ENCODE measurements at places on chromosomes 11 and 22.
A peak's percentile ranks its signal among the peaks of the same experiment; 100 is the strongest.

GRCh38 chr11:1195682-1196515, 27.0 kb upstream of the MUC5B start:
- DNase-seq: no peak

DNA sequence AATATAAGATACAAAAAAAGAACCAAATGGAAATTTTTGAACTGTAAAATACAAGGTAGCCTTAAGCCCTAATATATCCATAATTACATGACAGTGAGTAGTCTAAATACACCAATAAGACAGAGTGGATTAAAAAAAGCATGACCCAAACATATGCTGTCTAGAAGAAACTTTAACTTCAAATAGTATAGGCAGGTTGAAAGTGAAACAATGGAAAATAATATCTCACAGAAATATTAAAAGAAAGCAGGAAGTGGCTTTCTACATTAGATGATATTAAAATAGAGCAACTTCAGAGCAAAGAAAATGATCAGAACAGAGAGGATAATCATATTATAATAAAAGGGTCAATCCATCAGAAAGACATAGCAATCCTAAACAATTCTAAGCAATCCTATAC, 21.8 kb downstream of the DCUN1D5 start:
- DNase-seq: no peak

GRCh38 chr11:11570823-11571222, 51.0 kb downstream of the GALNT18 start:
- DNase-seq: no peak

DNA sequence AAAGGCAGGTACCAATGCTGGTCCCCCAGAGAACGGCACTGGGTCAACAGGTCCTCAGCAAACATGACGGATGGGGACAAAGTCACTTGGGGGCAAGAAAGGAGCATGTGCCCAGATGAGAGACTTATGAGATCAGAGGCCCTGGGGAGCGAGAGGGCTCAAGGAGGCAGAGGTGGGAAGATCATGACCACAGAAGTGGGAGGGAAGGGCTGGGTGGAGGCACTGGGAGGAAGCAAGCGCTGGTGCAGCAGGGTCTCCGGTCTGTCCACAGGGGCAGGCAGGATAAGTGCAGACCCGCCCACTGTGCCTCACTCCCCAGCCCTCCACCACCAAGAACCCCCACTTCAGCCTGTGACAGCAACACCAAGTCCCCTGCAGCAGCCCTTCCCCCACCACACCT, 10.9 kb downstream of the ELFN2 start:
- no peak for DNase-seq

DNA sequence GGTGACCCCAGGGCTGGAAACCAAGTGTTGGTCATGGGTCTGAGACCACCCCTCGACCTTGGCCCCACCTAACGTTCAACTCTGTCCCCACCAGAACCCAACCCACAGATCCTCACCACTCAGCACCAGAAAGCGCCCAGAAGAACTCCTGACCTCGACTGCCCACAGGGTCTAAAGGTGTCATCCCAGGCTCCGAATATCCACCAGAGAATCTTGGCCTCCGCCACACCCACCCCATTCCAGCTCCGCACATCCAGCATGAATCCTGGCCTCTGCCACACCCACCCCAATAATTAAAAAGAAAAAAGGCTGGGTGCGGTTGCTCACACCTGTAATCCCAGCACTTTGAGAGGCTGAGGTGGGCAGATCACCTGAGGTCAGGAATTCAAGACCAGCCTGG, 1.3 kb downstream of the CERK start:
- DNase-seq: no peak

DNA sequence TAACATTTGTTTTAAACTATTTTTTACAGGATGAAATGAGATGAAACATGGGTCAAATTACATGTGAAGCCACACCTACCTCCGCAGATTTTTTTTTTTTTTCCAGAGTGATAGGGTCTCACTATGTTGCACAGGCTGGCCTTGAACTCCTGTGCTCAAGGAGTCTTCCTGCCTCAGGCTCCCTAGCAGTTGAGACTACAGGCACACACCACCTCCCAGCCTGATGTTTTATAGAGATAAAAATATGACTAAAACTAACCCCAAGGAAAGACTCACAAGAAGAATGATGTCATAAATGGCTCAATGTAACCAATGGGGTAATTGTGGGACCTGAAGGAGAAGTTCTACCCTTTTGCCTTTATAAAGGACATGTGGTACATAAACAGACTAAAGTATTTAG, 52.3 kb upstream of the SOX6 start:
- DNase-seq: no peak

GRCh38 chr22:42173183-42173926, 42.7 kb upstream of the CYP2D6 start:
- no peak for DNase-seq

DNA sequence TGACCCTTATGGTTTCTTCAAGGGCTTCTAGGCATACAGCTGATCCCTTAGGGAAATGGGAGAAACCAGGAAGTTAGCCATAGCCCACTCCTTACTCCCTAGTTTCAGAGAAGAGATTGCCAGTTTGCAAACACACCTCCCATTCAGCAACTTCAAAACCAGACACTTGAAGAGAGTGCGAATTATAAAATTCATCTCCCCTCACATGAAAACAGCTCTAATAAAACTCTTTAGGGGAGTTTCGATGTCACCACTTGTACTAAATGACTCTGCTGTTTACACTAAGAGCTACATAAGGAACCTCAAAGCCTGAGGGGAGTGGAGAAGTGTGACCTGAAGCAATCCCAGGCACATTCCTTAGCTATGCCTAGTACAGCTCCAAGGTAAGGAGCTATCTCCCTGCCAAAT, 8.3 kb downstream of the LGR4 start:
- no peak for DNase-seq

DNA sequence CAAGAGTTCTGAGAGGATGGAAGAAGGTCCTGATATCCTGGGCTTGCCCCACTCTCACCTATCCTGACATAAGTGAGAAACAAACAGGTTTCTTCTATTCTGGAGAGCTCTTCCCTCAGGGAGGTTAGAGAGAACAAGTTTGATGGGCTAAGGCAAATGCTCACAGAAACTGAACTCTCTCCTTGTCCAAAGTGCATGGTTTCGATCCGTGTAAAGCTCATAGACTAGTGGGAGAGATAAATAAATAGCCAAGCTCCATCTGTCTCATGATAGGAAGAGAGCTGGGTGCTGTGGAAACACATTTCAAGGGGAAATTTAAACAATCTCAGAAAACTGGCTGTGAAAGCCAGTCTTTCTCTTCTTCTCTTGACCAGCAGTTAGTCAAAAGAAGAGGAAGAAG, 459.5 kb upstream of the LARGE1 start:
- DNase-seq: no peak

- no peak for DNase-seq
These were observed 206.9 kb downstream of the ADAMTS15 start for GRCh38 chr11:130655300-130655699.

DNA sequence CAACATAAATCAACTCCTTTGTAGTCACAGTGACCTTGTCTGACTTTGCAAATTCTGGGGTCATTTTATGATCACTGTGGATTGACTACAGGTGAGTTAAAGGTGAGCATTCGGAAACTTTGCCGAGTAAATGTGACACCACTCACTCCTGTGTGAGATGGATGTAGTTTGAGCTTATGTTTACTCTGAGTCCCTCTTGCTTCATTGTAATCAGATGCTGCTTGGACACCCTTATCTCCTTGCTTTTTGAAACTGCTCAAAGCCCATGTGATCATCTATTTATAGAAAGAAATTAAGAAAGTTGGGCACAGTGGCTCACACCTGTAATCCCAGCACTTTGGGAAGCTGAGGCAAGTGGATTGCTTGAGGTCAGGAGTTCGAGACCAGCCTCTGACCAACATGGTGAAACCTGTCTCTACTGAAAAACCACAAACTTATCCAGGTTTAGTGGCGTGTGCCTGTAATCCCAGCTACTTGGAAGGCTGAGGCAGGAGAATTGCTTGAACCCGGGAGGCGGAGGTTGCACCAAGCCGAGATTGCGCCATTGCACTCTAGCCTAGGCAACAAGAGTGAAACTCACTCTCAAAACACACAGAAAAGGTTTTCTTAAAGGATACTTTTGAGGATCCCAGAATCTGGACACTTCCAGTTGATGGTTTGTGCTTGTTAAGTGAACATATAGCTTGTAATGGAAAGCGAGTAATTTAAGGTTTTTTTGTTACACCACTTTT, 7.2 kb downstream of the FAM118A start:
- DNase-seq: no peak

DNA sequence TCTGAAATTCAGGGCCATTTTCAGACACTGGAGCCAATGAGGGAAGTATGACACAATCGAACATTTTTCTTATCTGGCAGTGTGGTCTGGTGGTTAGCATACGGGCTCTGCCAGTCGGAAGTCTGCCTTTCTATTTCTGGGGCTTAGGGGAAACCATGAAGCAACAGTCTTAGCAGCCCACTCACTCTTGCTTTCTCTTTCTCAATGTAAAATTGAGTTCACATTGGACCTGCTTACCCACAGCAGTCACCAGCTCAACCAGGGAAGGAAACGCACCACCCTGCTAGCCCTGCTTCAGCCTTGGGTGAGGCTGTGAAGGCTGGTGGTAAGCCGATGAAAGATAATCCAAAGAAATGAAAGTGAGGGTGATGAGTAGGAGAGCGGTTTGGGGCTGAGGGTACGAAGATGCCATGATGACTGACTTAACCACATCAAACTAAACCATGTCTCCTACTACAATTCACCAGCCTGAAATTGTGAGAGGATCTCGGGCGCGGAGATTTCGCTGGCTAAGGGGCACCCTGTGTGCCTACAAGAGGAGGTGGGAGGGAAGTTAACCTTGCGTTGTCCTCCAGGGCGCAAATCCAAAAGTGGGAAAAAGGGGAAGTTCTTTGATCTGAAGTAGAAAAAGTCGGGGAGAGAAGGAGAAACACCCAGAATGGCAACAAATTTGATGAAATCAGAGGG, 2.0 kb upstream of the LMO2 start:
- DNase-seq: no peak

GRCh38 chr11:101987370-101987769, 59.9 kb upstream of the CFAP300 start:
- DNase-seq: no peak

GRCh38 chr22:19689408-19689807, 24.9 kb upstream of the SEPTIN5 start:
- no peak for DNase-seq

- DNase-seq: no peak
These were observed at the start of gene CASP1 for GRCh38 chr11:105034813-105035620. Gene CASP1, minus strand, starts transcription at chr11:105035144. Its CDS starts 31 bp downstream, at chr11:105035113.

DNA sequence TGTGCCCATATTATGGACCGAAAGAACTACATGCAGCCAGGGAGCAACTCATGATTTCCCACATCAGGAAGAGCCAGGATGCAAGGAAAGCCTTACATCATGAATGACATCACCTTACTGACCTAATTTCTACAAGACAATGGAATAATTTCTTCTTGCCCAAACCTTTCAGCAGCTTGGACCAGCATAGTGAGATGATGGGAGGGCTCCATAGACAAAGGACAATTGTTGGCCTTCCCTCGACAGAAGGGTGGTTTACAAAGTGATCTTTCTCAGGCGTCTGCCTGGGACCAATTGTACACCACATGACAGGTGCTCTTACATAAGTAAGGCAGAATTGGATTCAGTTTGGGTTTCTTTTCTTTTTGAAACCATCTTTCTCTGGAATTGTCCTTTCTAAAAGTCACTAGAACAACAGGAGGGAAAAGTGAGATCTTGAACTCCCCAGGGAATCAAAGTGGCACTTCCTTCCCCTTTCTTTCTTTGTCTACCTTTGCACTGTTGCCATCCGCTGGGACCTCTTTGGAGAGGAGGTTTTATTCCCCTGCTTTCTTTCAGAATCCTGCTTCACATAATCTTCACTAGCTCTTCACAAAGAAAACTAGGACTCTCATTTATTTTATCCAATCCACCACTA, 51.7 kb upstream of the PAK1 start:
- DNase-seq: no peak

- no peak for DNase-seq
These were observed 69.4 kb upstream of the CLMP start for GRCh38 chr11:123264431-123264780.

DNA sequence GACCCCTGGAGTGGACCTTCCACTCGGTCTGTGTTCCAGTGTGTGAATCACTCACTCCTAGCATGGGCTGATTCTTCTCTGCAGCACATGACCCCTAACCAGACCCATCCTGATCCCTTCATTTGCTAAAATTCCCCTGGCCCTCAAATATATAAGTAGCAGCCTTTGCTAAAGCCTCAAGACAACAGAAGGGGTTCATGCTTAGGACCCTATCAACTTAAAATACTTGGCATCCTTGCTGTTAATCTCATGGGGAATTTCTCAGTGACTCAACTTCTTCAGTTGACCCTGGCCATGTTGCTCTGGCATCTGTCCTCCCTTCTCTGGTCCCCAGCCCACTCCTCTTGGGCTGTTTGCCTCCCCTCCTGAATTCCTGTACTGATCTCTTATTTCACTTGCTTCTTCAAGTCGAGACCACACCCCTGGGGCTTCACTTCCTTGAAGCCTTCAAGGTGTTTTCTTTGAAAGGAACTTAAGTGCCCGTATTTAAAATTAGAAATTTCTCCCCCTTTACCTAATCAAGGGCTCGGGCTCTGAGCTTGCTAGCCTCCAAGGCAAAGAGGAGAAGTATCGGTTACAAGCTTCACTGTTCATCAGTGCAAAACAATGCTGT, 23.6 kb downstream of the NNMT start:
- no peak for DNase-seq

GRCh38 chr11:50071584-50072225, 39.0 kb downstream of the OR4C45 start:
- DNase-seq: no peak

GRCh38 chr22:46024136-46024840, 47.3 kb upstream of the WNT7B start:
- no peak for DNase-seq

GRCh38 chr22:47177334-47177815, 414.9 kb downstream of the TBC1D22A start:
- DNase-seq: no peak

- peak; percentile 31 for DNase-seq
These were observed at the start of gene RTCB for GRCh38 chr22:32411829-32412592. Gene RTCB, minus strand, starts transcription at chr22:32412247. Its CDS starts 91 bp downstream, at chr22:32412156.

GRCh38 chr11:125449565-125449964, 46.5 kb downstream of the FEZ1 start:
- no peak for DNase-seq

- DNase-seq: no peak
These were observed 6.8 kb downstream of the SLC35F2 start for GRCh38 chr11:107851704-107852310.

DNA sequence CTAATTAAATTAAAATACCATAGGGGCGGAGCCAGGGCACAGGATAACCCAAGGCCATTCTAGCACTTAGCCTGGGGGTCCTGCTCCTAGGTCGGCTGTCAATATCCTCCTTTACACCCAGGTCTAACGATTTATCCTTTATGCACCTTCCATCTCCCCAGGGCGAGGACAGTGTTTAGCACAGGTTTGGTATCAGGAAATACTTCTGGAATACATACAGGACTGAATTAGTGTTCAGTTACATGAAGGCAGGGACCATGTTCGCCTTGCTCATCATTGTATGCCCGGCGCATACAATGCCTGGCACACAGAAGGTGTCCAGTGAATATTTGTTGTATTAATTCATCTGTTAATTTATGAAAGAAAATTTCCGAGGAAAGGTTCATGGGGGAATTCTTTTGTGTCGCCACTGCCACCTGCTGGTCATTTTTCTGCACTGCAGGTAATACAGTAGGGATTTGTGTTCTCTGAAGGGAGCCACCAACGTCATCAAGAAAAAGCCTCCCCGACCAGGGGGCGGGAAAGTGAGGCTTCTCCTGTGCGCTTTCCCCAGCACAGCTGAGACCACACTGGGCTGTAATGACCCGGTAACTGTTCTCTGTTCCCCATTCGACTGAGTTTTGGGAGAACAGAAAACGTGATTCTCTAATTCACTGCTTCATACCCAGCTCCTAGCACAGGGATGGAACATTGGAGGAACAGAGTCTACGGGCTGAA, 68.7 kb upstream of the ASPHD2 start:
- DNase-seq: no peak

Data from D721Med (cell line).